AG09319 (cell line): ENCODE measurements at places on chromosomes 2 and 18.

DNA sequence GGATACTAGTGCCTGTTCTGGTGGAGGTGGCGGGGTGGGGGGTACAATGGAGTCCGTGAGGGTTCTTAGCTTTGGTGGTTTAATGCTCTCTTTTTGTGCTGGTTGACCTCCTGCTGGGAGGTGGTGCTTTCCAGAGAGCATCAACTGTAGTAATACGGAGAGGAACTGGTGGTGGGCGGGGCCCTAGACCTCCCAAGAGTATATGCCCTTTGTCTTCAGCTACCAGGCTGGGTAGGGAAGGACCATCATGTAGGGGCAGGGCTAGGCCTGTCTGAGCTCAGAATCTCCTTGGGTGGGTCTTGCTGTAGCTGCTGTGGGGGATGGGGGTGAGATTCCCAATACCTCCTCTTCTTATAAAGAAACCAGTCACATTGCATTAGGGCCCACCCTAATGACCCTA is 27.1 kb downstream of the CAMKMT start:
- no peak for DNase-seq

GRCh38 chr2:169509955-169510354 is 453 bp downstream of the KLHL41 start:
- DNase-seq = no peak

DNA sequence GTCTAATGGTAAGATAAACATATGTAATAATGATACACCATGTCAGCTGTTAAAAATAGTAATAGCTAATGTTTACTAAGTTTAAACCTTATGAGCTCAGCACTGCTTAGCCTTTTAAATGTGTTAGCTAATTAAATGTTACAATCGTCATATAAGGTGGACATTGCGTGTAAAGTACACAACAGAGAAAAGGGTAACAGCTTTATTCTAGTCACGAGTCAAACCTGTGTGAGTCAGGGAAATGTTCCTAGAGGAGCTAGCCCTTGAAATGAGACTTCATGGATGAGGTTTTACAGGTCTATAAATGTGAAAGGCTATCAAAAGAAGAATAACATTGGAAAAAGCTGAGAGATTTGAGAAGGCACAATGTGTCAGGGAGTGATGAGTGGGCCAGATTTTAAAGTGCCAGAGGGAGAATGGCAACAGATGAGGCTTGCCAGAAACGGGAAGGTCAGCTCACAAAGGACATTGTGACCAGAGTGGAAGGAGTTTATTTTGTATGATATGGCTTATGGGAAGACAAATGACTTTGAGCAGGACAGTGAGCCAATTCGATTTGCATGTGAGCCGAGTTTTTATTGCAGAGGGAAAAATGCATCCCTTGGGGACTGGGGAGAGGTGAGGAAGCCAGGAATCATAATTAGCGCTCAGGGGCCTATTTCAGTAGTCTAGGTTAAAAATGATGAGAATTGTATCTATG is 276.3 kb downstream of the CTNNA2 start:
- DNase-seq = no peak

- DNase-seq = no peak
These were observed 411.0 kb upstream of the ACVR2A start for GRCh38 chr2:147433822-147434221.

GRCh38 chr2:69353360-69353759 is 33.7 kb downstream of the GFPT1 start:
- no peak for DNase-seq

DNA sequence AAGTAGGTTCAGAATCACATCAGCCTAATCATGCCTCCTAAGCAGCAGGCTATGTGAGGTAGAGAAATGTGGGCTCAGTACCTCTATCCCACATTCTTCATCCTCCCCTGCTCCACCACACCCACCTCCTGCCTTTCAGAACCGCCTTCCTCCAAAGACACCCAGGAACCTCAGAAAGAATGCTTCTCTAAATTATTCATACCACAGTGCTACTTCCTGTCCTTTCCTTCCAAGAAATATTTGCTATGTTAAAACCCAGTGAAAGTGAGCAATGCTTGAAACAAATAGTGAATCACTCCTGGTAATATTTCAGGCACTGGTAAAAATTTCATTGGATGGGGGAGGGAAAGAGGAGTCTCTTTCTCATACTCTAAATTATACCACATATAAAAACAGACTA is 24.0 kb upstream of the CREB1 start:
- DNase-seq = no peak
